ENCODE measurements at places on chromosomes 3 and 15.

DNA sequence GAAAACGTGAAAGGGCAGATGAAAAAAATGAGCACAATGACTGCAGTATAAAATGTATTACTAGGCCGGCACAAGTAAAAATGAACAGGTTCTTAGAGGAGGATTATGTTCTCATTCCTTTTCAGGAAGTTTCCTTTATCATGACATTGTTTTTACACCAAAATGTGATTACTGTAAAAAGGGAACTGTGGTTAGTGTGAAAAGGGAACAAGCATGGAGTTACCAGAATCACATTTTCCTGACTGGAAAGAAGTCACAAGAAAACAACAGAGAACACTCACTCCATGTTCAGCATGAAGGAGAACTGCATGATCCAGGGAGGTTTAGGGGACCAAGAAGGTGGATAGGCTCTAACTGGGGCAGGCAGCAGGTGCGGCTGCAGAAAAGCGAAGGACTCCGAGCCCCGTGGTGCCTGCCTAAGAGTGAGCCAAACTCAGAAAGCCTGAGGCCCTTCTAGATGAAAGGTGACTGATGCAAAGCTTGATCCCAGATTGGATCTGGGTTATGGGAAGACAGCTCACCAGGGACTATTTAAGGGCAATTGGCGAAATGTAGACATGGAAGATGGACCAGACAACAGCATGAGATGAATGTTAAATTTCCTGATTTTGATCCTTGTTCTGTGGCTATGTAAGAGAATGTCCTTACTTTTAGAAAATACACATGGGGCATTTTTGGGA lies 77.3 kb downstream of the CCR1 start:
- DNase-seq: no peak

DNA sequence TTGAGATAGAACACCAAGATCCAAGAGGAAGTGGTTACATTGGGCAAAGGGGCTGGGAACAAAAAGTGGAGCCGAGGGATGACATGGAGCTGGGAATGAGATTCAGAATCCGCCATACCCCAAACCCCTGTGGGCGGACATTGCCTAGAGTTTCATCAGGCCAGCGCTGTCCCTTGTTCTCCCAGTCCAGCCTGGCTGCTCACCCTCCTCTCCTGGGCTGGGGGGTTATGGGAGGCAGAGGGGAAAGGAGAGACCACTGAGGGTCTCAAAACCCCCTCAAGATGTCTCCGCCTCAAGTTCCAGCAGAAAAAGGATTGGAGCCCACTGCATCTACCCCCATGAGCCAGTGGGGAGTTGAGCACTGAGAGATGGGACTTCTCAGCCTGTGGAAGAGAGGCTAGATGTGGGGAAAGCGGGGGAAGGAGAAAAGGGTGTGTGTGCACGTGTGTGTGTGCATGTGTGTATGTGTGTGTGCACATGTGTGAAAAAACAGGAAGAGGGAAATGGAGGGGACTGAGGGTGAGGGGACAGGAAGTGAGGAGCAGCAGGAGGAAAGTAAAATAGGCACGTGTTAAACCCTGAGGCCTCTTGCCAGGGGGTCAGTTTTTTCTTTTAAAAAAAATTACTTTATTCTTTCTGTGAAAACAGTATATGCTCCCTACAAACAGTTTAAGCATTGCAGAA lies 14.3 kb downstream of the GRM2 start:
- no peak for DNase-seq

GRCh38 chr3:63942528-63942927 lies 30.3 kb upstream of the SCAANT1 start:
- no peak for DNase-seq

GRCh38 chr3:197522183-197522715 lies 33.5 kb downstream of the BDH1 start:
- DNase-seq: no peak

GRCh38 chr3:138197524-138197923 lies 10.4 kb downstream of the ARMC8 start:
- no peak for DNase-seq

- DNase-seq: no peak
These were observed 138.3 kb downstream of the ANXA2 start for GRCh38 chr15:60259469-60259868.

DNA sequence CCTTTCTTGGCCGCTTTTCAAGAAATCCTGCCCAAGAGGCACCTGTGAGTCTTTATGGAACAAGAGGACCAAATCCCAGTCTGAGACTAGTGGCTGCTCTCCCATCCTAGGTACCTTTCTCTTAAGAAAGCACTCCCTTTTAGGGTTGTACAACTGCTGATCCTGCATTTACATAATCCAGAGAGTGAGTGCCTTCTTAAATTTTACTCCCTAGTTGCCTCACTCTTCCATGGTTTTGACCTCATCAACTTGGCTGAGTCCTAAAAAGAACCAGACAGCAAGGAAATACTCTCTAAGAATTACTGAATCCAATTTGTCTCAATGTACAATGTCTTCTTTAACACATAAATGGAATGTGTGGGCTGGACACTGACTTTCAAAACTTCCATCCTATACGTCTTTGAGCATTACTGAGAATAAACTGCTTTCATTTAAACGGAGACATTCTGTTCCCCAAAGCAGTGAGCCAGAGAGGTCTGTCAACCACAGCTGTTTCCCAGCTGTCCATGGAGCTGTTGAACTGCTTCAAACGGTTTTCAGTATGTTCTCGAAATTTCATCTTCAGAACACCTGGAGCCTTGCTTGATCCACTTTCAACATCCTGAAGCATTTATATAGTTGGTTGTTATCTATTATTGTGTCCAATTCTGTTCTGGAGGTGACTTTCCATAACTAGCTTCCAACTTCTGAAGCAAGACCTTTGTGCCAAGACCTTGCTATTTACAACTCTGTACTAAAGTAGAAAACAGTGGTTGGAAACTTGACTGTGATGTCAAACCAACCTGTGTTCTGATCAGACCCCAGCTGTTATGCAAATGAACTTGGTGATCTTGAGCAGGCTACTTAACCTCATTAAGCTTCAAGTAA lies 179.1 kb downstream of the SLC9A9 start:
- DNase-seq: no peak

DNA sequence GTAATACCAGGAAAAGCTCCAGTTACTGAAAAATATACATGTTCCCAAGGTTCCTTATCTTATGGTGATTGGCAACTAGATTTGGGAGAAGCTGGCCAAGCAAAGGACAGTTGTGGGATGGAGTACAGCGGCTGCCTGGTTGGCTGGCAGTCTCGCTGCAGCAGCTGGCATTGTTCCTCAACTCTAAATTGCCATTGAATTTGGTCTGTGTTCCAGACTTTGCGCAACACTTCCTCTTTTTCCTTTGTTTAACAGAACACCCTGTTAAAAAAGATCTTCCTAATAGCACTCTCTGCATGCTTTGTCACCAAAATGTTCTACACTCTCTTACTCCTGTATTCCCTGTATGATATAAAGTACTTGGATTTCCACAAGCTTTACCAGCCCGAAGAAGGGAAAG lies 420.6 kb upstream of the RBMS3 start:
- no peak for DNase-seq
